ENCODE measurements at places on chromosomes 1 and 21.
A peak's percentile ranks its signal among the peaks of the same experiment; 100 is the strongest.

DNA sequence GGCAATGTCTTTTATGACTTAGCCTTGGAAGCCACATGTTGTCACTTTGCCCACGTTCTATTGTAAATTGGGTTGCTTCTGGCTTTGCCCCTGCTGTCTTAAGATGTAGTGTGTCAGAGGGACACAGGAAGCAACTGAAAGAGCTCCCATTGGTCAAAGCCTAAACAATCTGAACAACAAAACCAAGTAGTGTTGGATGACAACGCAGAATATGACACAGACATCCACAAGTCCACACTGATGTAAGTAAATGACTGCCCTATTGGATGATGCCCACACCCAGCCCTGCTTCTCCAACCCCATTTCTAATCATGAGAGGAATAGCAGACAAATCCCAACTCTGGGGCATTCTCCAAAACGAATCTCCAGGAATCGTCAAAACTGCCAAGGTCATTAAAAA is 50.7 kb downstream of the ELF3 start:
- no peak for DNase-seq

- DNase-seq, result no peak
These were observed 8.4 kb downstream of the SNX27 start for GRCh38 chr1:151620286-151620685.

DNA sequence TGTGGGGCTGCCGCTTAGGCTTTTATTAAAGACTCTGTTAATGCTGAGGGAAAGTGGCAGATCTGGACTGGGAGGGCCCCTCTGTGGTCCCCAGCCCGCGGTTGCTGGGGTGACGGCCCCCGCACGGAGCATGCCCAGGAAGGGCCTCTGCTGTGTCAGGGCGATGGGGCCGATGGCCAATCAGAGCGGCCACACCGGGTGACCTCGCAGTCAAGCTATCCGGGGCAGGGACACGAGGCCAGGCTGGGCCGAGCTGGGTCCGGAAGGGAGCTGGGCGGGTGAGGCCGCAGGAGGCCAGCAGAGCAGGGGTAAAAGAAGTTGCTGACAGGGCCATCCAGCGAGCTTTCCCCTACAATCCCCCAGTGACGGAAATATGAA is 145.1 kb downstream of the CASZ1 start:
- DNase-seq, result no peak

- DNase-seq, result no peak
These were observed 148.9 kb upstream of the CTTNBP2NL start for GRCh38 chr1:112247036-112247597.

GRCh38 chr1:3204725-3205124 is 135.7 kb downstream of the PRDM16 start:
- DNase-seq, result no peak

GRCh38 chr21:45325206-45326168 is 37.8 kb upstream of the POFUT2 start:
- DNase-seq, result peak; percentile 47

GRCh38 chr1:161121834-161122233 is 3.9 kb downstream of the NIT1 start:
- DNase-seq, result no peak

DNA sequence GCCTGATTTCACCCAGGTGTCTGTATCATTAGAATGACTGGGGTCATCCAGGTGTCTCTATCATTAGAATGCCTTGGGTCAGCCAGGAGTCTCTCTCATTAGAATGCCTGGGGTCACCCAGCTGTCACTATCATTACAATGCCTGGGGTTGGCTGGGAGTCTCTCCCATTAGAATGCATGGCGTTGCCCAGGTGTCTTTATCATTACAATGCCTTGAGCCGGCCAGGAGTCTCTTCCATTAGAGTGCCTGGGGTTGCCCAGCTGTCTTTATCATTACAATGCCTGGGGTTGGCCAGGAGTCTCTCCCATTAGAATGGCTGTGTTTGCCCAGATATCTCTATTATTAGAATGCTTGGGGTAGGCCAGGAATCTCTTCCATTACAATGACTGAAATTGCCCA is 61.6 kb downstream of the RNF187 start:
- no peak for DNase-seq

DNA sequence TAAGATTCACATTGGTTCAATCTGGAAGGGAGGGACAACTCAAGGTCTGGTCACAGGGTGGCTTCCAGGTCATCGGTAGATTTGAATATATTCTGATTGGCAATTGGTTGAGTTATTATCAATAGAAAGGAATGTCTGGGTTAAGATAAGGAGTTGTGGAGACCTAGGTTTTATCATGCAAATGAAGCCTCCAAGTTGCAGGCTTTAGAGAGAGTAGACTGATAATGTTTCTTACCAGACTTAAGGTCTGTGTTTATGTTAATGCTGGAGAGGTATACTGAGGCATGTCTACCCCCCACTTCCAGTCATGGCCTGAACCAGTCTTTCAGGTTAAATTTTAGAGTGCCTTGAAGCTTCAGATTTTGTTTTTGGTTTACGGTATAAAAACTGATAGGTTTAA is 29.7 kb downstream of the USP25 start:
- DNase-seq, result no peak

DNA sequence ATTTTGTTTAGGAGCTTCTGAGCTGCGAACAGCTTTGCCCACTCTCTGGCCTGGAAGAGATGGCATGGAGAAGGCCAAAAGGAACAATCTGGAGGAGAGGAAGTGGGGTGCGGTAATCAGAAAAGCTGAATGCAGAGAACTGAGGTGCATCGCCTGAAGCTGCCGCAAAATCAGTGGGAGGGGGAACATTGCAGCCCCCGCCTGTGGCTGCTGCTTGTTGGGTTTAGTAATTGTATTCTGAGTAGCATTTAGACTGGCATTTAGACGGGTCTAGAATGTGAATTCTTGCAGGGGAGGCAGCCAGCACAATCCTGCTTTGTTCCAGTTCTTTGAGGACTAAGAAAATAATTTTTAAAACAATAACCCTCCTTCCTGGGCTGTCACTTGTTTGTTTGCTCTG is 25.4 kb downstream of the NFASC start:
- no peak for DNase-seq

GRCh38 chr1:119960501-119960900 is 64.2 kb upstream of the ADAM30 start:
- no peak for DNase-seq

GRCh38 chr1:3330771-3331245 is 123.7 kb upstream of the ARHGEF16 start:
- no peak for DNase-seq

- DNase-seq, result no peak
These were observed 323.0 kb upstream of the USP25 start for GRCh38 chr21:15406791-15407190.

DNA sequence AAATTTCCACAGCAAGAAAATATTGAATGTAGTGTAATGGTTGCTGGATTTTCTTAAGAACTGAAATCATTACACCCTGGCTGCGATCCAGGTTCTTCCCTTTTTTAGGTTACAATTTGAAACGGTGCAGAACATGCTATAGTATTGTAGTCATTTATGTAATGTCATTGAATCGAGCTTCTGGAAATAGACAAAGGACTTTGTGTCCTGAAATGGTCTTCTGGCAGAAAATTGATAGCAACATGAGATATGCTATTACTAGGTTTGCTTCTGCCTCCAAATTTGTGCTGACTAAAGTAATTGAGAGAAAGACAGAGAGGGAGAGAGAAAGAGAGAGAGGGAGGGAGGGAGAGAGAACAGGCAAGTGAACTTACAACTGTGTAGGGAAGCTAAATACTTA is 146.2 kb upstream of the NFIA start:
- DNase-seq, result no peak

GRCh38 chr1:244226435-244226834 is 175.4 kb downstream of the ZBTB18 start:
- DNase-seq, result no peak

DNA sequence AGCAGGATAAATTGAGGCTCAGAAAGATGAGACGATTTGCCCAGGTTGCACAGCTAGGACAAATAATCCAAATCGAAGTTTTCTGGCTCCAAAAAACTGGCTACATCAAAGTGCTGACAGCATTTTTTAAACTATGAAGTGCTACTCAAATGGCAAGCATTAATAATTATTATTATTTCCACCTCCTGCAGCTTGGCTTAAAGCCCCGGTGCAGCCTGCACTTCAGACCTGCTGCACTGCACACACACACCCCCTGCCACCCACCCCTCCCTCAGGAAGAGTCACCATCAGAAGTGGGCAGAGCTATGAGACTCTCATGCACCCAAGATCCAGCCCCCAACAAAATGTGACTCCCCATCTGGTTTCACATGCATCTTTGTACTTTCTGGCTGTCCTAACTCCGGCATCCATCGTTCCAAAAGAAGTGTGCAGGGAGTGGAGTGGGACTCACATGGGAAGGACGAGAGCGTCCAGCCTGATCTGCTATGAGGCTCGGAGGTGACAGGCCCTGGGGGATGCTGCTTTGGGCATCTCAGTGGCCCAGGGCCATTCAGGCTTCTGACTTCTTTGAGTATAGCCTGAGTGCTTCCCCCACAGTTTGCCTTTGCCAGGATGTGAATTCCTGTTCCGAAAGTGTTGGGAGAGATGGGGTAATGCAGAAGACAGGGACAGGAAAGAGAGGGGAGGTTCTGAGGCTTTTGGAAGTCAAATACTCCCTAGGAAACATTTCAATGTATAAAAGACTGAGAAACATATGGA is 65.0 kb upstream of the FAM20B start:
- no peak for DNase-seq

DNA sequence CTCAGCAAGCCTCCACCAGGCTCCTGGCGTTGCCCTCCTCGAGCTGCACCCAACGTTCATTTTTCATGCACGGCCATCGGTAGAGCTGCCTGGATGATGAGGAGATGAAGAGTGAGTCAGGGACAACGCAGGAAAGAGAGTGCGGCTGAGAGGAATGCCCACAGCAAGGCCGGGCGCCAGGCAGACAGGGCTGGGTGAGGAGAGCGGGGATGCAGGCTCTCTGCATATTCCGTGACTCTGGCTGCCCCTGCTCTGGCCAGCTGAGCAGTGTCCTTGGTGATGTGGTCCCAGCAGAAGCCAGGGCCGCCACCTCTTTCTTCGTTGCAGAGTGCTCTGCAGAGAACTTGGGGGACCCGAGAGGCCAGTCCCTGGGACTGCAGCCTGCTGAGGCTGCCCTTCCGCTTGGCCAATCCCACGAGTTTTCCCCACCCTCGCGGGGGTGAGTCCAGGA is 10.8 kb downstream of the UMODL1 start:
- DNase-seq, result no peak

All from left hindlimb (tissue), 1 donor.